Left hindlimb (tissue), 1 donor: ENCODE measurements at places on chromosomes 5 and 9.

- no peak for DNase-seq
Observed at GRCh38 chr9:112537561-112537960, 50.9 kb downstream of the KIAA1958 start.

- no peak for DNase-seq
Observed at GRCh38 chr9:81886665-81887064, 41.6 kb upstream of the SPATA31D4 start.

DNA sequence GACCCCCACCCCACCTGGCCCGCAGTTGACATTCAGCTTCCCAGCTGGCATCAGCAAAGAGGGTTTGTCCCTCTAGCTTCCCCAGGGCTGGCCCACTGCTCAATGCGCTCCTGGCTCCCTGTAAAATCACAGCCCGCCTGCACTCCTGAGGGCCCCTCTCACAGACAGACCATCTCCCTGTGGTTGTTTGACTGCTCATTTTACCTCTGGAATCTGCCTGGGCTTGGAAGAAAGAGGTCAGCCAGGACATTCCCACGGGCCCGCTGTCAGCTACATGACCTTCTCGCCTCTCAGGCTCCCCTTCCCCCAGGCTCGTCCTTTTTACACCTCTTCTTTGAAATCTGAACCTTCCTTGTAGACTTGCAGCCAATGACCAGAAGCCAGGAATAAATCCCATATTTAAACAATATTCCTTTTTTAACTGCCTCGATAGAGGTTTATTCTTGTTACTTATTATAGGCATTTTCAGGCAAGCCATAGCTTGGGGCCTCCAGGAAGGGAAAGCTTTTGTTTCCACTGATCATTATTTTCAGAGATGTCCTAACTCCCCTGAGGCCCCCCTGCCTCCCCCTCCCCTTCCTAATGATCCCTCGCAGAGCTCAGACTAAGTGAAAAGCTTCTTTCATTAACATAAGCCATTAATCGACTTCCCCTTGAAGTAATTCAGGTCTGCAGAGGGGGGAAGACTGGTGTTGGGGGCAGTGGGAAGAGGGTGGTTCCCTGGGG is 76.3 kb upstream of the IQGAP2 start:
- DNase-seq = peak; percentile 45

- DNase-seq = no peak
Observed at GRCh38 chr5:103638979-103639378, 76.4 kb upstream of the NUDT12 start.

DNA sequence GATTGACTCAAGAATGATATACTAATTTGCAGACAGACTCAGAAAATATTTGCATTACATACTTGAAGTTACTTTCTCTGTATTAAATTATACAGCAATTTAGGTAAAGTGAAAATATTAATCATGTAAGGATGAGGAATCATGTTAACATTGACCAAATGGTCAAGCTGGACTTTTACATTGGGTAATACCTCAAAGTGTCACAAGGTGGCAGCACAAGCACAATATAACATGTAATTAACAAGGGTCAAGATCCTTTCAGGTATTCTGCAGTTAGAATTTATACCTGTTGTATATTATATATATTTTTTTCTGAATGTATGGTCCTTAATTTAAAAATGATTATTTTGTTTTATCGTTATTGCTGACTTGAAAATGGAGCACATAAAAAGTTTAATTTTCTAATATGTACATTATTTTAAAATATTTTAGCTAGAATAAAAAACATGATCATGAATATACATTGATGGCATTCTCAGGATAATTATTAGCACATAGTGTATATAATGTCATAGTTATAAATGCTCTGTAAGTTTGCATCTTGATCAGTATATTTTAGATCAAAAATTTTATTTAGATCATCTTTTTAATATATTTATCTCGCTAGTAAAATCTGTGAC is 8.6 kb downstream of the HAPLN1 start:
- no peak for DNase-seq

GRCh38 chr5:53582225-53582624 is 21.8 kb downstream of the NDUFS4 start:
- no peak for DNase-seq

DNA sequence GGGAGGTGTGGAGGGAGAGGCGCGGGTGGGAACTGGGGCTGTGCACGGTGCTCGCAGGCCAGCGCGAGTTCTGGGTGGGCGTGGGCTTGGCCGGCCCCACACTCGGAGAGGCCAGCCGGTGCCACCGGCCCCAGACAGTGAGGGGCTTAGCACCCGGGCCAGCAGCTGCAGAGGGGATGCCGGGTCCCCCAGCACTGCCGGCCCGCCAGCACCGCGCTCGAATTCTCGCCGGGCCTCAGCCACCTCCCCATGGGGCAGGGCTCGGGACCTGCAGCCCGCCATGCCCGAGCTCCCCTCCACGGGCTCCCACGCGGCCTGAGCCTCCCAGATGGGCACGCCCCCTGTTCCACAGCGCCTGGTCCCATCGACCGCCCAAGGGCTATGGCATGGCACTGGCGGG is 104.6 kb downstream of the GLIS3 start:
- DNase-seq = no peak

GRCh38 chr9:110126986-110127864 is 80.7 kb downstream of the C9orf152 start:
- DNase-seq = peak; percentile 91

DNA sequence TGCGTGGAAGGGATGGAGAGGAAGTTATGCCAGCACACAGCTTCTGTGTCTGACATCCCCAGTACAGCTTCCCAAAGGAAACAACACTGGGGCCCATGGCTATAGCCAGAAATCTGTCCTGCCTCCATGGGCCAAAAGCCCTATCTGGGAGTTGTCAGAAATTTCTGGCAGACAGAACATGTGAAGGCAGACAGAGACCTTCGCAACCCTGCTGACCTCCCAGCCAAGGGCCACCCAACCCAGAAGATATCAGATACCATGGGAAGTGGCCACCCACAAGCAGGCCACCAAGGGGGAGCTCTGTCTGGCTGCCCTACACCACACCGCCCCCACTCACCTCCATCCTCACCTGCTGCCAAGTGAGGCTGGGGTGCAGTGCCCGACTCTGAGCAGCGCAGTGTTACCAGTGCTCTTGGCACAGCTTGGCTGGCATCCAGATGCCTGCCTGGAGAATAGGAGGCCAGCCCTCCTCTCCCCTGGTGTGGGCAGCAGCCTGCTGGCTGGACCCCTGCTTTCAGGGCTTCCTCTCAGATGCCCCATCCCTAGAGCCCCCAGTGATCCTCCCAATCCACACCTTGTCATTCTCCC is 61.6 kb upstream of the NEURL1B start:
- DNase-seq = no peak

DNA sequence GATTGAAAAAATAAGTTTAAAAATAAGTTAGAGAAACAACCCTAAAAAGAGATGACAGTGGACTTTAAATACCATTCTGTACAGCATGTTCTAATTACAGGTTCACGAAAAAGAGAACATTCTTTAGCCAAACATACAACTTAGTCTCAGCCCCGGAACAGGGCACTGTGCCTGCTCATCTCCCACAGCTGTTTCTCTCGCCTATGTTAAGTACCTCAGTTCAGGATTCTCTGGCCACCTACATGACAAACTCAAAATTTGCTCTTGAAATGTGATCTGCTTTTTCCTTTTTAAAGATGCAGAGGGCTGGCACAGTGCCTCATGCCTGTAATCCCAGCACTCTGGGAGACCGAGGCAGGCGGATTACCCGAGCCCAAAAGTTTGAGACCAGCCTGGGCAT is 52.3 kb downstream of the MYO10 start:
- DNase-seq = no peak

DNA sequence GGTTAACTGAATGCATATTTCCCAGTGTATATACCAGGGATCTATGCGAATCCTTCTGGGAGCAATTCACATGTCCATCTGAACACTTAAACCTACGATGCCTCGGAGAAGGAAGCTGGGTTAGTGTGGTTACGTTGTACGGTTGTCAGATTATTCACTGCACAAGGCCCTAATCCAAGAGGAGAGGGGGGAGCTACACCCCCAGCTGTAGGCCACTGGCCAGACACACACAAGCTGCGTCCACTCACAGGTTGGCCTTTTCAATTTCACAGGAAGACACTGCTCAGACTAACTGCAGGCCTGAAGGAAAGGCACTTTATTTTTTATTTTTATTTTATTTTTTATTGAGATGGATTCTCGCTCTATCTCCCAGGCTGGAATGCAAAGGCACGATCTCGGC is 184.5 kb upstream of the GNA14 start:
- DNase-seq = no peak

GRCh38 chr9:137626464-137626863 is 7.7 kb downstream of the EHMT1 start:
- DNase-seq = no peak

GRCh38 chr5:92640340-92640739 is 940.7 kb downstream of the NR2F1-AS1 start:
- DNase-seq = no peak

- no peak for DNase-seq
Observed at GRCh38 chr9:21028466-21028865, 3.0 kb downstream of the HACD4 start.
